Inflammatory macrophage treated with lipopolysaccharide for 1 hour (primary cell): ENCODE measurements at places on chromosomes 5 and 9.

GRCh38 chr5:376799-377325 lies 55.3 kb downstream of the AHRR start:
- no peak for DNase-seq

GRCh38 chr5:74667396-74667795 lies 17.6 kb upstream of the HEXB start:
- DNase-seq, result peak; percentile 71

DNA sequence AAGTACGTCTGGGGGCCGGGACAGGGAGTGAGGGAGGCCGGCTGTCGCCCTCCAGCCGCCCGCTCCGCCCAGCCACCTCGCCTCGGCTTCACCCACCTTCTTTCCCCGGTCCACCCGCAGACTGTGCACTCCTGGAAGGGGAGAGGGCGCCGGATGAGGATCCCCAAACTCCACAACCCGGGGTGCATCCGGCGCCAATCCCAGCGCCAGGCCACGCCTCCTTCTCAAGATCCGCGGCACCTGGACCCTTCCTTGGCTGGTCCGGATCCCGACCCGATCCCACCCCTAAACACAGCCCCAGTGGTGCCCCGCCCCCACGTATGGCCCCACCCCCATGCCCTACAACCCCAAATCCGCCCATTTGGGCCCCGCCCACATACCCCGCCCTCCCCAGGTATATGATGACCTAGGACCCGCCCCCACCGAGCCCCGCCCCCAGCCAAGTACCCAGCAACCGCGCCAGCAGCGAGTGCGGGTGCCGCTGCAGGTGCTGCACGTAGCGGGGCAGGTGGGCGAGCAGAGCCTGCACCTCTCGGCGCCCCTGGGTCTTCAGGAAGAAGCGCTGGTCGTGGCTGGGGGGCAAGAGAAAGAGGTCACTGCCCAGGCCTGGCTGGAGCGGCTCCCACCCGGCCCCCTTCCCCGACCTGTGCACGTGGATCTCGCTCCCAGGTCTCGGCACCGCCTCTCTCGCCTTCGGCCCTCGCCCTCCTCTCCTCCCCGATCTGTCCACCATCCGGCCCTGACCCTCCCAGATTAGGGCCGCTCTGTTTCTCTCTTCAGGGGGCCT lies 3.2 kb downstream of the PIP5KL1 start:
- DNase-seq, result no peak

DNA sequence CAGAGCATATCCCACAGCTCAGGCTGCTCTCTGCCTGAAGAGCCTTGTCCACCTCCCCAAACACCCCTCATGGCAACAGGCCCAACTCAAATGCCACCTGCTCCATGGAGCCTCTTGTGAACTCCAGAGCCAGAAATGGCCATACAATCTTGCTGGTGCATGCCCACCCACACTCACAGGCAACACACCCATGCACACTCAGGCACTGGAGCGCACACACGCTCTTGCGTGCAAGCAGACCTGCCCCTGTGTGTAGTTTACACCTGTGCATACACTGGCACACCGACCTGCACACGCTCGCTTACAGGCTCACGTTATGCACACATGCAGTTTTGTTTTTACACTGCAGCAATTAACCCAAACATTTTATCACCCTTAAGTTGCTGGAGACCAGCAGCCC lies 40.0 kb downstream of the HRH2 start:
- DNase-seq, result no peak

DNA sequence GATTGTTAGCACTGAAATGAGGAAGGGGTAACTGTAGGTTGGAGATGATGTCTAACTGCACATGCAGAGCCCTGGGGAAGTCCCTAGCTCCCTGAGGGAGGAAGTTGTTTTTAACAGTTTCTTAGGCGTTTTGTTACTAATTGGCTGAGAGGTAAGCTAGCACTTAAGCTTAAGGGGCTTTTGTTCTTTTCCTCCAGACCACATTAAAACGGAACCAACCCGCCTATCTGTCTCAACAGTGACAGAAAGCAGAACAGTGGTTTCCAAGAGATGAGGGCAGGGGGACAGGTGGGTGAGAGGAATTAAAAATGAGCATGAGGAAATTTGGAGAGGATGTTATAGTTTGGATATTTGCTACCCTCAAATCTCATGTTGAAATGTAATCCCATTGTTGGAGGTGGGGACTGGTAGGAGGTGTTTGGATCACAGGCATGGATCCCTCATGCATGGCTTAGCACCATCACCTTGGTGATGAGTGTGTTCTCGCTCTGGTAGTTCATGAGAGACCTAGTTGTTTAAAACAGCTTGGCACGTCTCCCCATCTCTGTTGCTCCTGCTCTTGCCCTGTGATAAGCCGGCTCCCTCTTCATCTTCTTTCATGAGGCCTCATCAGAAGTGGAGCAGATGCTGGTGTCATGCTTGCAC lies 38.9 kb downstream of the LYRM7 start:
- DNase-seq, result peak; percentile 80

- DNase-seq, result no peak
These were observed 85.4 kb upstream of the PRRC1 start for GRCh38 chr5:127431977-127432585.

- DNase-seq, result no peak
These were observed 276.8 kb upstream of the CLINT1 start for GRCh38 chr5:158135682-158136179.

GRCh38 chr5:88792144-88792840 lies 90.7 kb downstream of the MEF2C start:
- DNase-seq, result no peak

- DNase-seq, result no peak
These were observed 92.3 kb downstream of the DAP start for GRCh38 chr5:10668697-10669096.

- peak; percentile 72 for DNase-seq
These were observed 9.9 kb upstream of the B4GALT1 start for GRCh38 chr9:33177086-33177485.

DNA sequence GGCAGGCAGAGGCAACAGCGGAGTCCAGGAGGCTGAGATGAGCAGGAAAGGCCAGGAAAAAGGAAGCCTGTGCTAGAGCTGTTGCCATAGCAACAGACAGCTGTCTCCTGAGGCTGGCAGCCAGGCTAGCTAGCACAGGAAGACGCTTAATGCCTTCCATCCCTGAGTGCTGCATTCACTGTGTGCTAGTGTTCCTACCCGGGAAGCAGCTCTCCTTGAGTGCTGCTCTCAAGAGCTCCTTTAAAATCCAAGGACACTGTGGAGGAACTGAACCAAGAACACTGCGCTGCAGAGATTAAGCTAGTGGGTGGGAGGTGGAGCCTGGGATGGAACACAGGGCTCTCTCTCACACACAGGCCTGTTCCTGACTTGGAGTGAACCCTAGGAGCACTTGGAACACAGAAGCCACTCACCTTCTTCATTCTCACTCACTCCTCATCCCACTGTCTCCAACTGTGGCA lies 53.5 kb upstream of the IL7R start:
- no peak for DNase-seq

- no peak for DNase-seq
These were observed 899.5 kb downstream of the TLE1 start for GRCh38 chr9:80789831-80790230.

GRCh38 chr9:83965350-83966208 lies 14.4 kb downstream of the HNRNPK start:
- peak; percentile 56 for DNase-seq

DNA sequence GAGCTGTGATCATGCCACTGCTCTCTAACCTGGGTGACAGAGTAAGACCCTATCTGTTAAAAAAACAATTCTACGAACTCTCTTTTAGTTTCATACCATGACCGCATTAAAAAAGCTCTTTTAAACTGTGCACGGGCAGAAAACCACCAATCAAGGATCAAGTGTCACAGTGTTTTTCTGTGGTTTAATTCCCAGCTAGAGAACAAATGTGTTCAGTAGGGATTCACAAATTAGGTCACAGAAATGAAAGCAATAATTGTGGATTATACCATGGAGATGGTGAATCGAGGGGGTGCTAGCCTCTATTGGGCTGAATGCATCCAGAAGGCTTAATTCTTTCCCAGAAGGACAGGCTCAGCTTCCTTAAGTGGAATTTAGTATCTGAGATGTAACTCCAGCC lies 79.1 kb downstream of the ATG10 start:
- DNase-seq, result no peak

GRCh38 chr5:38381361-38381760 lies 123.0 kb downstream of the EGFLAM start:
- DNase-seq, result no peak

DNA sequence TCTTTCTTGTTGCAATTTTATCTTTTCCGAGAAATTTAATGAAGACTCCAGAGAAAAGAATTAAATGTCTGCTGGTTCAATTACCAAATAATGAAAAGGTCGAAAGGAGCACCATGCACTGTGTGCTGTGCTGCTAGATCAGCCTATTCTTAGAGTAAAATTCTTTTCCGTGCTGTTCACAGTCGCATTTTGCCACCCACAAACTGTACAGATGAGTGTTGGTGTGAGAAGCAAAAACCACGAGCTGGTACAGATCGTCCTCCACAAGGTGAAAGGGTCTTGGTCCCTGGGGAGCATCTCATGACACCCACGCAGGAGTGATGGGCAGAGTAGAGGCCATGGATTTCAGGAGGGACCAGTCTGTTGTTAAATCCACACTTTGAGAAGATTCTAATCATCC lies 143.8 kb upstream of the PUM3 start:
- no peak for DNase-seq

GRCh38 chr5:32496104-32496503 lies 51.6 kb upstream of the ZFR start:
- DNase-seq, result no peak

DNA sequence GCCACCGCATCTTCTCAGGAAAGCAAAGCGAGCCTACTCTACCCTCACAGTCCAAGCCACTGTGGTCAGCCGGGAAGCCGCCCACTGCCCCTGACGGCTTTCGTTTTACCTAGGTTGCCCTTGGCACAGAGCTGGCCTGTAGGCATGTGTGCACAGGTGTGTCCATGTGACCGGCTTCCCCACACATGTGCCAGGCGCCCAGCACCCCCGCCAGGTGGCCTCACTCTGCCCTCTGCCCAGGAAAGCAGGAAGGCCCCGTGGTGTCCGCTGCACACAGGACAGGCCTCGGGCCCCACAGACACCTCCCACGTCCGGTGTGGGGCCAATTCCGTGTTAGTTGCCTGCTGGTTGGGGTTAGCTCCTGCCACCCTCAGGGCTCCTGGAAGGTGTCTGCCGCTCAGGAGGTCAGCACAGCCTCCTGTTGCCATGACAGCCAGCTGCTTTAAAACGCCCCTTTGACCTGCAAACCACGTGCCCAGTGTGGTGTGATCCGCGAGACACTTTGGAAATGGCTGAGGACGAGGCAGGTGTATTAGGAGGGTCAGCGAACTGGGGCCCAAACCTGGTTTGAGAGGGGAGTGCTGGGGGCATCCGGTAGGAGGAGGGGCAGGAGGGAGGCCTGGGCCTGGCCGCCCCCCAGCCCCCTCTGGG lies 28.7 kb downstream of the TPPP start:
- DNase-seq, result no peak

DNA sequence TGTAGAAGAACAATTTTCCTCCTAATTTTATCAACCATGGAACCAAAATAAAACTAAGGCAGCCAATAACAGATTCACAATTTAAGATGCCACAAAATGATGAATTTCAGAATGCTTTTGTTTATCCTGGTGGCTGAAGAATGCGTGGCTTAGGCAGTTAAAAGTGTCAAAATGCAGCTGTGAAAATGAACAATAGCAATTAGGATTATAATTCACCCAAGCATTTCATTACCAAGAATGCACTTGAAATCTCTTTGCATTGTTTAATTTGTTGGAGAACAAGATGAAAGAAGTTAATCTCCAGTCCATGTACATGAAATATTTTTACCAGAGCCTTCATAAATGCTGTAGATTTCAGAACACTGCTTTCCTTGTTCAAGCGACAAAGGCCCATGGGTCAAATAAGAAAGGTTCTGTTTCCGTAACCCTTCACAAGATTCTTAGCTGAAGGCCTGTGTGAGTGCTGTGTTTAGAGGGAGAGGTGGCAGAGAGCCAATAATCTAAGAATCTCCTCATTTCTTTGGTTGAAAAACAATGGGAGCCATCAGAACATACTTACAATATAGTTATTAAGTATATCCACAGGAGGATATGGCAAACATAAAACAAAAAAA lies 39.3 kb downstream of the CLINT1 start:
- DNase-seq, result no peak

GRCh38 chr5:168008555-168008954 lies 282.9 kb upstream of the WWC1 start:
- no peak for DNase-seq
